ENCODE measurements at places on chromosomes 4 and X. TPM values are rescaled to one million over a fixed set of nuclear protein-coding genes. Genes with fewer than 3 reads are reported as not detected.

The CFAP47 gene
- not detected for total RNA-seq

The SYN1 gene
- total RNA-seq = not detected

The RHOXF1 gene
- total RNA-seq = not detected

The TLR3 gene
- total RNA-seq = 1.7 TPM

The NONO gene
- 280 TPM for total RNA-seq

The ADH5 gene
- 128 TPM for total RNA-seq

The USP53 gene
- 34.7 TPM for total RNA-seq

The RADX gene
- 1.9 TPM for total RNA-seq

The IDS gene
- 26.6 TPM for total RNA-seq

The ABLIM2 gene
- total RNA-seq = 4.6 TPM

The CXCL6 gene
- total RNA-seq = 30.8 TPM

The CDKL2 gene
- 1.1 TPM for total RNA-seq

The PDE6B gene
- total RNA-seq = 0.21 TPM

The NIPAL1 gene
- total RNA-seq = 7.2 TPM

The PRRG1 gene
- total RNA-seq = 12.0 TPM

The AR gene
- not detected for total RNA-seq

The CCNQ gene
- total RNA-seq = 64.8 TPM

The PCDH11X gene
- total RNA-seq = under 0.01 TPM

The LAMTOR3 gene
- 71.8 TPM for total RNA-seq

The PGRMC1 gene
- total RNA-seq = 125 TPM

The NUDT10 gene
- 3.4 TPM for total RNA-seq

The LGI2 gene
- not detected for total RNA-seq

The MAGEA12 gene
- not detected for total RNA-seq

The EXOC1L gene
- not detected for total RNA-seq

The PGAM4 gene
- total RNA-seq = not detected

The CXCL3 gene
- 4.1 TPM for total RNA-seq

The CYLC1 gene
- not detected for total RNA-seq

The PRMT9 gene
- 7.5 TPM for total RNA-seq

The SPOCK3 gene
- total RNA-seq = 0.64 TPM

The ABCD1 gene
- 3.4 TPM for total RNA-seq

The POU3F4 gene
- total RNA-seq = not detected

The MXD4 gene
- 24.6 TPM for total RNA-seq

The BLOC1S4 gene
- 17.7 TPM for total RNA-seq

The PRAF2 gene
- total RNA-seq = 4.6 TPM

The MND1 gene
- total RNA-seq = 4.0 TPM
